ENCODE measurements at places on chromosomes 13 and 19.

GRCh38 chr13:63501702-63502101 lies 2086.1 kb upstream of the PCDH20 start:
- DNase-seq, result no peak

- DNase-seq, result no peak
Measured at GRCh38 chr13:21529146-21529893, 70.2 kb upstream of the ZDHHC20 start.

DNA sequence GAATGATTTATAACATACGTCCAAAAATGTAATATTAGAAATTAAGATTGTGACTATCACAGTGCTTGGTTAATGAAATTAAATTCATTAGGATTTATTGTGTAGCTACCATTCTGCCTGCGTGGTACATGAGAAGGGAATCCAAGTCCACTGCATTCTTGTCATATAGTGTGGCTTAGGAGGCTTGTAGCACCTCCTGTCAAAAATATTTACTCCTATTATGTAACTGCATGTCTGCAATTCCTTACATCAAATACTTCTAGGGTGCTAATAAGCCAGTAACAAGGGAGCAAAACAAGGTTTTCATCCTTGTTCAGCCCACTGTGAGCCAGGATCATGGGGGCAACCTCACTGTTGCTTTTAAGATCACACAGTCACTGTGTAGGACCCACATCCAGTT lies 199.0 kb downstream of the SLC7A1 start:
- no peak for DNase-seq

DNA sequence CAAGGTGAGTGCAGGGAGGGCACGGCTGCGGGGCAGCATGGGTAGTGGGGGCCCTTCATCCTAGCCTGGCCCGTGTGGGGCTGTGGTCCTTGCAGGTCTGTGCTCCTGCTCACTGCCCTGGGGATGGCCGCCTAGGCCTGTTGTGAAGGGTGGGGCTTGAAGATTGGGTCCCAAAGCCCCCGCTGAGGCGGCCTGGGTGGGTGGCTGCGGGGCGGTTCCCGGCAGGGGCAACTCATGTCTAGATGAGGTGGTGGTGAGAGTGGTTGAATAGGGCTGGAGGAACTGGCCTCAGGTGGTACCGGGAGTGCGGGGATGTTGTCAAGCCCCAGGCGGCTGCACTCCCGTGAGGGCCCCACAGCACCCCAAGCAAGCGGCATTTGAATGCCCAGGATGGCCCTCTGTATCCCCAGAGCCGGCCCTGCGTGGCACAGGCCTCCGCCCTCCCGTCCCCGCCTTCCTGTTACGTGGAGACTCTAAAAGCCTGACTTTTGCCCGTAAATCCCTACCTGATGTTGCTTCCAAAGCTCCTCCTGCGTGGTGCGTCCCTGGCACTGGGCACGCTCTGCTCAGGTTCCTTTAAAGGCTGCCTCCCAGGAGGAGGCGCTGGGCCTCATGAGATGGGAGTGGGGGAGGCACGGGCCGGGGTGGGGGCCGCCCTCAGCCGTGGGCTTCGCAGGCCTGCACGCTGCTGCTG lies 15.0 kb downstream of the SPPL2B start:
- no peak for DNase-seq

DNA sequence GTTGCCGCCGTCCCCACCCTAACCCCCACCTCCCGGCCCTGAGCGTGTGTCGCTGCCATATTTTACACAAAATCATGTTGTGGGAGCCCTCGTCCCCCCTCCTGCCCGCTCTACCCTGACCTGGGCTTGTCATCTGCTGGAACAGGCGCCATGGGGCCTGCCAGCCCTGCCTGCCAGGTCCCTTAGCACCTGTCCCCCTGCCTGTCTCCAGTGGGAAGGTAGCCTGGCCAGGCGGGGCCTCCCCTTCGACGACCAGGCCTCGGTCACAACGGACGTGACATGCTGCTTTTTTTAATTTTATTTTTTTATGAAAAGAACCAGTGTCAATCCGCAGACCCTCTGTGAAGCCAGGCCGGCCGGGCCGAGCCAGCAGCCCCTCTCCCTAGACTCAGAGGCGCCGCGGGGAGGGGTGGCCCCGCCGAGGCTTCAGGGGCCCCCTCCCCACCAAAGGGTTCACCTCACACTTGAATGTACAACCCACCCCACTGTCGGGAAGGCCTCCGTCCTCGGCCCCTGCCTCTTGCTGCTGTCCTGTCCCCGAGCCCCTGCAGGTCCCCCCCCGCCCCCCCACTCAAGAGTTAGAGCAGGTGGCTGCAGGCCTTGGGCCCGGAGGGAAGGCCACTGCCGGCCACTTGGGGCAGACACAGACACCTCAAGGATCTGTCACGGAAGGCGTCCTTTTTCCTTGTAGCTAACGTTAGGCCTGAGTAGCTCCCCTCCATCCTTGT lies 6.4 kb downstream of the YIPF2 start:
- no peak for DNase-seq

DNA sequence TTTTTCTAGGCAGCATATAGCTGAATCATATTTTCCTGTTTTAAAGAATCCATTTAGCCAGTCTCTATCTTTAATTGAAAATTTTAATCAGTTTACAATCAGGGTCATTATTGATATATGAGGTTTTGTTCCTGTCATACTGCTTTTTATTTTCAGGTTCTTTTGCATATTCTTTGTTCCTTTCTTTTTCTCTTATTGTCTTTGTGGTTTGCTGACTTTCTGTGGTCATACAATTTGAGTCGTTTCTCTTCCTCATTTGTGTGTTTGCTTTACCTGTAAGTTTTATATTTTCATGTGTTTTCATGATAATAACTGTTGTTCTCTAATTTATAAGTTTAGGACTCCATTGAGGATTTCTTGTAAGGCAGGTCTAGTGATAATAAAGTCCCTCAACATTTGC lies 812.6 kb downstream of the DACH1 start:
- DNase-seq, result no peak

DNA sequence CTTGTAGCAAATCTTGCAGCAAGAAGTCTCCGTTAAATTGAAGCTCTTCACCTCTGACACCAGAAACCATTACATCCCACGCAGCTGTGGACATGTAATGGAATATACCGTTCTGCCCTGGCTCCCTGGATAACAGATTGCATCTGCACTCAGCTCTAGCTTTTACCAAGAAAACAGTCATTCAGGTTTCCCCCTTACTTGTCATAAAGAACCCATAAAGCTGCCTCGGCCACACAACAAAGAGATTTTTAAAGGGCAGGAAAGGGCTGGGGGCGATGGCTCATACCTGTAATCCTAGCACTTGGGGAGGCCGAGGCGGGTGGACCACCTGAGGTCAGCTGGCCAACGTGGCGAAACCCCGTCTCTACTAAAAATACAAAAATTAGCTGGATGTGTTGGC lies 127.6 kb upstream of the RFC3 start:
- DNase-seq, result no peak

GRCh38 chr13:114090476-114090875 lies 41.9 kb downstream of the RASA3 start:
- no peak for DNase-seq

- peak; percentile 28 for DNase-seq
Measured at GRCh38 chr19:39497996-39498797, 550 bp upstream of the DLL3 start.

- no peak for DNase-seq
Measured at GRCh38 chr13:97490702-97491307, 56.8 kb downstream of the RAP2A start.

- no peak for DNase-seq
Measured at GRCh38 chr13:30108913-30109237, 198.5 kb downstream of the KATNAL1 start.

DNA sequence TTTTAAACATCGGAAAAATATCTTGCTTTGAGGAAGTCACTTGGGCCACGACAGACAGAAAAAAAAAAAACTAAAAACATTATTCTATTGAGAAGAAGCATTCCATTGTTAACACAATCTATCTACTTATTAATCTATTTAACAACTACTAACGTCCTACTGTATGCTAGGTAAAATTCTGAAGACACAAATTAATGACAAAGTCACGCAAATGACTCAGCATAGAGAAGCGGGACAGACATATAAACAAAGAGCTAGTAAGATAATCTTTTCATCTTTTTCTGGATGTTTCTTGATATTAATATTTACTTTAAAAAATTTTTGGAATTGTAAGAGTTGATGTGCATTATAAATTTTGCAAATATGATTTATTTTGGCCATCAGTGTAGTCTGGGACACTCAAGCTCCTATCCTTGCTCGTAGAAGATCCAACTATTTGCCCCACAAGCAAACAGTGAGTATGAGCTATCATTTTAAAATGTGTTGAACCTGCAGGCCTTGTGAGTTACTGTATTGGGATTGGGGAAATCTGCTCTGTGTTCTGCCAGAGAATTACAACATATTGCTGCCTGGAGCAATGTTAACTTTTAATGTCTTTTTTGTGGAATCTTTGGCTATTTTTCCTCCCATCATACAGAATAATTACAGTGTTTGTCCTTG lies 109.1 kb downstream of the PCDH9 start:
- no peak for DNase-seq

DNA sequence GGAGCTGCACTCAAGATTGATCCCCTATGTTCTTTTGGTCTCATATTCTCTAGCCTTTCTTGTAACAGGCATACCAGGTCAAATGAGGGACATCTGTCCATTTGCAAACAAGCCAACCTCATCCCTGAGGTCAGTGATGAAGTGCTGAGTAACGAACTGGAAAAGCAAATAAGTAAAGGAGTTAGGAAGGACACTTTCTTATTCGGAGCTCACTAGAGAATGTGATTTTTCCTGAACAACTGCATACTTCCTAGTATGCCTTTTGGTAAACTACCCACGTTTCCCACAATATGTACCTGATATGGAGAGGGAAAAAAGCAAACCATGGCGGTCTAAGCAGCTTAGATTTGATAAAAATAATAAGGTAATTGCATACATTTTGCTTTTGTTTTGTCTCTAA lies 91.0 kb upstream of the MYCBP2 start:
- DNase-seq, result no peak

DNA sequence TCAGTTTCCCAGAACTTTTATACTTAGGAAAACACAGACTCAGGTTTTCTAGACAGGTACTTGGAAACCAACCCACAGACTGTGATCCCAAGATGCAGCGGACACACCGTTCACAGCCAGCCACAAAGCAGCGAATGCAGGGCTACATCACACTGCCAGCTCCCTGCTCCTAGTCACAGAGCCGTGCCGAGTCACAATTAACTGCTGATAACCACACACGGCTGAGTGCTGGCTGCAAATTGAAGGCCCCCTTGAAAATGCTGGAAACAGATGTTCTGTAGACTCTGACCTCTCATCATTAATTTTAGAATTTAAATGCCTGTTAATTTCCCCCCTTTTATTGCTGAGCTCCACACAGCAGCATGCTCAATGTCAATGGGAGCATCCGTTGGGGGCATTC lies 78.6 kb upstream of the SIAH3 start:
- DNase-seq, result no peak

DNA sequence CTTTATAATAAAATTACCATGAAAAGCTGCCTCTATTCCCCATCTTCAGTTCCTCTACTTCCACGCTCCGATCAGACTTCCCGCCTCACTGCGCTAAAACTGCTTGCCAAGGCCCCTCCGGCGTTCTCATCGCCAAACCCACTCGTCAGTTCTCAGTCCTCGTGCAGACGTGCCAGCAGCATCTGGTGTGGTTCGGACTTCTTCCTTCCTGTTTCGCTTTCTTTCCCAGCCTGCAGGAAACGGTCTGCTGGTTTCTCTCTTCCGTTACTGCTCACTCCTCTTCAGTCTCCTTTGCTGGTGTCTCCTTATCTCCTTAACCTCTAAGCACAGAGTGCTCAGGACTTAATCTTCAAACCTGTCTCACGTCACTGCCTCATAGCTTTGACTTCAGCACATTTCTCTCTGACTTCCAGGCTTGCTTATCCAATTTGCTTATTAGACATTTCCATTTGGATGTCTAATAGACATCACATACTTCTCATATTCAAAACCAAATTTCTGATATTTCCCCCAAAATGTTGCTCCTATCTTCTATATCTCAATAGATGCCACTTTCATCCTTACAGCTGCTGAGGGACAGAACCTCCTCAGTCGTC lies 40.3 kb downstream of the RCBTB2 start:
- DNase-seq, result no peak

DNA sequence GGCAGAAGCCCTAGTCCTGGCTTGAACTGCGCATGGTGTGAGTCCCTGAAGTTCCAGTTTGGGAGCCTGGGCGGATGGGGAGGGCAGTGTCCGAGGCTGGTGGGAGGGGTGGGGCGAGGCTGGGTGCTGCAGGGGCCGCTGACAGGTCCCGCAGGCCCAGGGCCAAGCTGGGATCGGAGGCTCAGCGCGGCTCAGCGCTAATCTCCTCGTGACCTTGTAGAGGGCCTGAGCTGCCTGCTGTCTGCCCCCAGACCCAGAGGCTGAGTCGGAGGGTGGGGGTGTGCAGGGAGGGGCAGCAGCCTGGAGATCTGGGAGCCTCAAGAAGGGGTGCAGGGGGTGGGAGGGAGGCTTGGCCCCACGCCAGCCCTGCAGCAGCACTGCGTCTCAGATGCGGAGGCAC lies 3.0 kb downstream of the ATP1A3 start:
- no peak for DNase-seq

DNA sequence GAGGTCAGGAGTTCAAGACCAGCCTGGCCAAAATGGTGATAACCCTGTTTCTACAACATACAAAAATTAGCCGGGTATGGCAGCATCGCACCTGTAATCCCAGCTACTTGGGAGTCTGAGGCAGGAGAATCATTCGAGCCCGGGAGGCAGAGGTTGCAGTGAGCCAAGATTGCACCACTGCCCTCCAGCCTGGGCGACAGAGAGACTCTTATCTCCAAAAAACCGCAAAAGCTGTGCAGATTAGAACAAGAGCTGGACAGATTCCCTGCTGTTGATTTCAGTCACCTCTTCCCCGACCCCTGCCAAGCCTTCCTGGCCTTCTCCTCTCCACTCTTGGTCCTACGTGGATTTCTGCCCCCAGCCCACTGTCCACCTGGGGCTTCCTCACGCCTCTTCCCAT lies 8.3 kb downstream of the CAMSAP3 start:
- no peak for DNase-seq

- no peak for DNase-seq
Measured at GRCh38 chr19:16435238-16435917, 36.4 kb downstream of the EPS15L1 start.

All from NCI-H2081 treated with DMSO at 0.1 percent for 48 hours (cell line).